Natural killer cell treated with Interleukin-12 subunit alpha and Interleukin-12 subunit beta and Interleukin-15 and Interleukin-18, amount 100 ng/mL, for 72 hours (primary cell): ENCODE measurements at places on chromosomes 2 and 18.

- no peak for DNase-seq
Observed at GRCh38 chr2:201715459-201715858, 17.0 kb upstream of the MPP4 start.

GRCh38 chr2:45145073-45145899 is 136.0 kb upstream of the SIX2 start:
- DNase-seq: no peak

DNA sequence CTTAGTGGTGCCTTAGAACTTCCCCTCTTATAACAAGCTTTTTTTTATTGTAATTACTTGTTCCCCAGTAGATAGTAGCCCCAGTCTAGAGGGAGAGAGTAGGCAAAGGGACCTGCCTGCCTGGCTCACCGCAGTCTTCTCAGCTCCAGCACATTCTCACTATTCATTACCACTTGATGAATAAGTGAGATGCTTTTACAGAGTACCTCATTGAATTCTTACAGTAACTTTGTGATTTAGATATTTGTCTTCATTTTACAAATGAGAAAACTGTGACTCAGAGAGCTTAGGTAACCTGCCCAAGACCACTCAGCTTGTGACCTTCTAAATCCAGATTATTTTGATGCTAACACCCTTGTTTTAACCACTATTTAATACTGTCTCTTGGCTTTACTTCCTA is 77.8 kb downstream of the CHRNA1 start:
- no peak for DNase-seq

- no peak for DNase-seq
Observed at GRCh38 chr2:121682396-121683298, 33.4 kb upstream of the CLASP1 start.

DNA sequence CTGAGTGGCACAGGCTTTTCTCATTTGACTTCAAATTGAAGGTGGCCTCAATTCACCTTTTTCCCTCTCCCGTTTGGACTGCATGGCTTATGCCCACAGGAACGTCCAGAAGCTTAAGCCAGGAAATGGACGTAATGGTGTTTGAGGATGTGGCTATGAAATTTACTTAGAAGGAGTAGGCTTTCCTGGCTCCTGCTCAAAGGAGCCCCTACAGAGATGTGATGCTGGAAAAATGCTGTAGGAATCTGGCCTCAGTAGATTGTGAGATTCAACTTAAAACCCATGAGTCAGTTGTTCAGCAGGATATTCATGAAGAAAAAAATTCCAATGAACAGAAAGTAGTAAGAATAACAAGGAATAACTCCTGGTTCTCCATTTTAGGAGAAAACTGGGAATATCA is 129.0 kb downstream of the ICOS start:
- no peak for DNase-seq

GRCh38 chr2:31810200-31810917 is 200.4 kb downstream of the MEMO1 start:
- DNase-seq: no peak

DNA sequence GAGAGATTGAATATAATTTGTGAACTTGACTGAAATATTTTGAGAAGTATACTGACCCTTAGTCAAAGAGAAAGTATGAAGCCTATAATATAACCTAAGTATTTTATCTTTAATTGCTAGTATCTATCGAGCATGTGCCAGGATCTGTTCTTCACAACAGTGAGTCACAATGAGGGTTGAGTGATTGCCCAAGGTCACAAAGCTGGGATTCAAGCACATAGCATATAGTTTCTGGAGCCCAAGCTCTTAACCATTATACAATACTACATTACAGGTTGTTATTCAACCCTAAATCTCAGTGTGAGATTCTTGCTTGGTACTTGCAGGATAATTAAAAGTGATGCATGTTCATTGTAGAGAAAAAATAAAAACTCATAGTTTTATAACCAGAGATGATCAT is 97.2 kb downstream of the RAB3GAP1 start:
- DNase-seq: no peak

DNA sequence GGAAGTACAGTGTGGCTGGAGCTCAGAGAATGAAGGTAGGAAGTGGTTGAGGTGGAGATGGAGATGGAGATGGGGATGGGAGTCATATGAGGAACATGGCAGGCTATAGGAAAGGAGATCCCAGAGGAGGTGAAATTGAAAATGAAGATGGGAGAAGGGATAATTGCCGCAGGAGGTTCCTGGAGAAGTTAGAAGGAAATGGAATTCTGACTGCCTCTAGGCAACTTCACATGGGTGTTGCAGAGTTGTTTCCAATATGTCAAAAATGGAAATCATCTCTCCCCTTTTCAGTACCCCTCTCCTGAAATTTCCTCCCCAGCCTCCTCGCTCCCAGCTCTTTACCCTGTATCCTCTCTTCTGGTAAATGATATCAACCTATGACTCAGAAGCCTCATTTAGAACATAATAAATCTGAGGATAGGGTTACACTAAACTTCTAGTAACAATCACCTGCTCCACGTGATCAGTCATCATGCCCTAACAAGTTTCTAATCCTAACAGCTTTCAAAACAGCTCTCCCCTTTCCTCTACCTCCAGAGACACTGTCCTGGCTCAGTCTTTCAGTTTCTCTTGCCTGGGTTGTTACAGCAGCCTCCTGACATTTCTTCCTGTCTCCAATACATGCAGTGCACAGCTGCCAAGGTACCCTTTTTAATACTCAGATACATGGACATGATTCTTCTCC is 201.9 kb upstream of the RBMS1 start:
- no peak for DNase-seq

GRCh38 chr18:10367836-10368235 is 86.6 kb upstream of the APCDD1 start:
- DNase-seq: no peak

DNA sequence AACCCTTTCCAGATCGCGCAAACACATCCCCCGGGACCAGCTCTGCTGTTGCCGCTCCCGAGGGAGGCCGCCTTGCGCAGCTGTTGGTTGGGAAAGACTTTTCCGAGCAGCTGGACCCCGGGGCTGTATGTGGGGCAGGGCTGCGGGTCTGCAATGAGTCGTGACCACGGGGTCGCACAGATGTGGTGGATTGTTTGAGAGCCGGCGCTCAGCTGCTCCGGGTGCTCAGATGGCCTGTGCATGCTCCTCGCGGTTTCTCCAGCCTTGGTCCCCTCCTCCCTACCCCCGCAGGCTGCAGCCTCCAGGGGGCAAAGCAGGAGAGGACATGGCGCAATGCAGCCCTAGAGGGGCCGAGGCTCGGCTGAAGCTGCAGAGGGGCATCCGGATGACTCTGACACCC is 105.2 kb upstream of the OTOS start:
- DNase-seq: no peak

GRCh38 chr2:226234187-226234586 is 565.4 kb downstream of the IRS1 start:
- no peak for DNase-seq

- no peak for DNase-seq
Observed at GRCh38 chr2:60549928-60550177, 3.6 kb downstream of the BCL11A start.

DNA sequence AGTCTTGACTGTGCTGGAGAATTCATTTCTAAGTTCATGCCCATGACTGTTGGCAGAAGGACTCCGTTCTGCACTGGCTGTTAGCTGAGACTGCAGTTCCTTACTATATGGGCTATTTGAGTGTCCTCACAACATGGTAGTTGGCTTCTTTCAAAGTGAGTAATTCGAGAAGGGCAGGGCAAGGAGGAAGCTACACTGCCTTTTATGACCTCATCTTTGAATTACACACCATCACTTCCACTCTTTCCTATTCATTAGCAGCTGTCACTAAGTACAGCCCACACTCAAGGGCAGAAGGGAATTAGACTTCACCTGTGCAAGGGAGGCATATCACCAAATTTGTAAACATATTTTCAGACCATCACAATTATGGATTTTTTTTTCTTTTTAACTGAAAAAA is 55.9 kb upstream of the EPAS1 start:
- DNase-seq: no peak

DNA sequence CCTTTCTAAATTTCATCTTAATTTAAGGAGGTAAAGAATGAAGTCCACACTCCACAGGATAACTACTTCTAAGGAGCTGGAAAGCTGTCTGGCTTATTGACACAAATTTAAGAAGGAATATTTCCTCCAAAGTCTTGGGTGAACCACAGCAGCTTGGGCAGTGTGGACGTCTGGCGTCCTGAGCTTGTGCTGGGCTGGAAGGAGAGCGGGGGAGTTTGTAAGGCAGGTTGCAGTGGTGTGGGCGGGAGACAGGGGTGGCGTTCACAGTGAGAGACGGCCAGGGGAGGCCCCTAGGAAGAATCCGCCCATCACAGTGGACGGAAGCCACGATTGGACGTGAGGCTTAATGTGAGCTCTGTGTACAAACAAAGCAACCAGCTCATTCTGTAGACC is 25.7 kb downstream of the ADI1 start:
- DNase-seq: no peak

DNA sequence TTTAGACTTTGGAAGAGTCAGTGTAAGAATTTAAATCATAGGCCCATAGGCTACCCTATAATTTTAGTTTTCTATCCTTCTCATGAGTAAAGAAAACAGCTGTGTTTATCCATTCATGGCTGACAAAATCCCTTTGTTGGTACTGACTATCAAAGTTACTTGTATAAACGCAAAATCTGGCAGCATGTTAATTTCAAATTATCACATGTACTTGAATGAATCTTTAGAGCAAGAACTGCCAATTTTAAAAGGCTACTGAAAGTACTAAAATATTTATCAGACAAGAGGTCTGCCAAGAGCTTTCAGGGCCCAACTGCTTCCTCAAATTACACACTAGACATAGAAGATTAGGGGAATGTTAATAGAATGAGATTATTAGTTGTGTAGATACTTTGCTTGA is 66.6 kb downstream of the MYL12B start:
- DNase-seq: no peak

GRCh38 chr2:180952082-180952481 is 28.3 kb upstream of the UBE2E3 start:
- no peak for DNase-seq

- no peak for DNase-seq
Observed at GRCh38 chr2:63118821-63119220, 68.2 kb downstream of the OTX1 start.

DNA sequence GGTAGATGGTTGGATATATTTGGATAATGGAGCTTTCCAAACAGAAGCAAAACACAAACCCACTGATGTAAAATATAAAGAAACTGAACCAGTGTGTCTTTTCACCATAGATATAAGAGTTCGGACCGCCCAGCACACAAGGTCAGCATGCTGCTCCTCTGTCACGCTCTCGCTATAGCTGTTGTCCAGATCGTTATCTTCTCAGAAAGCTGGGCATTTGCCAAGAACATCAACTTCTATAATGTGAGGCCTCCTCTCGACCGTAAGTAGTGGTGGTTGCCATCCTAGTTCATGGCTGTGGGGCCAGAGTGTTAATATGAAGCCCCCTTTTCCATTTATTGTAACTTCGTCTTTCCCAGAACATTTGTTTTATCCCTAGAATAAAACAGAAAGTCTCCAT is 125.2 kb upstream of the LYPD6 start:
- no peak for DNase-seq

GRCh38 chr2:44768438-44769236 is 172.9 kb upstream of the SIX3 start:
- no peak for DNase-seq

DNA sequence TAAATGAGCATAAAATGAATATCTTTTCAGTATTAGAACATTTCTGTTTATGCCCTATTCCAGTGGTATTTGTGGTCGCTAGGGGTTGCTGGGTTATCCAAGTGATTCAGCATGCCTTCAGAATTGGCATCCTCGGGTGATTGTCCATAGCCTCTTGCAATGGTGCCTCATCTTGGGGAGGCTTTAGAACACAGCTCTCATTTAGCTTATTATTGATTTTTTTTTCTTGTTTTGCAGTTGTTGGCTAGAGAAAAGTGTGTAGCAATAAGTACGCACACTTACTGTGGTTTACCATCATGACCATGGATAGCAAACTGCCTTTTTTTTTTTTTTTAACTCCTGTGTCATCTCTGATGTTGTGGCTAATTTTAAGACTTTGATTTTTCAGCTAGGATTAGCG is 33.6 kb downstream of the PLEKHA3 start:
- DNase-seq: no peak

GRCh38 chr2:75539955-75540716 is 20.6 kb downstream of the EVA1A start:
- DNase-seq: no peak

- DNase-seq: no peak
Observed at GRCh38 chr2:45908316-45909170, 257.1 kb downstream of the PRKCE start.

DNA sequence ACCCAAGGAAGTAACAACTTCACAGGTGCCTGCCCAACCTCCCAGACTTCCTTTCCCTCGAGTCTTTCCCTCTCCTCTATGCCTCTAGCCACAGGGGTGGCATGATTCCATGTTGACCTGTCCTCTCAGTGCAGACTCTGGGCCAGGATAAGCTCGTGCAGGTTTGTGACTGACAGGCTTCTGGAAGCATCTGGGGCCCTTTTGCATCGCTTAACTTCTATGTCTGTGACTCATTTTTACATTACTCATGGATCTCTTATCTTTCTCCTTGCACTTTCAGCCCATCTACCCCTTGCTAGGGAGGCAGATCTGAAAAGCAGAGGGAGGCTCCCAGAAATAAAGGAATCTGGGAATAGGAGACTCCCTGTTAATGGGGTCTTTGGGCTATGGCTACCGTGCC is 98.5 kb upstream of the RIOK3 start:
- DNase-seq: no peak

GRCh38 chr2:234135750-234136221 is 85.3 kb downstream of the SPP2 start:
- DNase-seq: peak; percentile 69

DNA sequence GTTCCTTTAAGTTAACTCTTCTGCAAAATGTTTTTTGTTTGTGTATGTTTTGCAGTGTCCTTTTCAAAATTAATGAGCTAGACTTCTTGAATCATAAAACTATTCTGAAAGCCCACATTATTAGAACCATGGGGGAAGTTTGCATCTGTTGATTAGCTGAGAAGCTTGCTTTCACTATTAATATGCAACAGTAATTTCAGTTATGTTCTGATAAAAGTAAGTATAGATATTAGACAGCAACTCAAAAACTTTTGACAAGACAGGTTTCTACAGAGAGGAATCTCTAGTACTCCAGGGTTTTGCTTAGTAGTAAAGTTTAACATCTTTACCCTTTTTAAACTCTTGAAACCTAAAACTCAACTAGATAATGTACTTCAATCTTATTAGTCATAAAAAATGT is 147.8 kb downstream of the UBE2E3 start:
- no peak for DNase-seq

DNA sequence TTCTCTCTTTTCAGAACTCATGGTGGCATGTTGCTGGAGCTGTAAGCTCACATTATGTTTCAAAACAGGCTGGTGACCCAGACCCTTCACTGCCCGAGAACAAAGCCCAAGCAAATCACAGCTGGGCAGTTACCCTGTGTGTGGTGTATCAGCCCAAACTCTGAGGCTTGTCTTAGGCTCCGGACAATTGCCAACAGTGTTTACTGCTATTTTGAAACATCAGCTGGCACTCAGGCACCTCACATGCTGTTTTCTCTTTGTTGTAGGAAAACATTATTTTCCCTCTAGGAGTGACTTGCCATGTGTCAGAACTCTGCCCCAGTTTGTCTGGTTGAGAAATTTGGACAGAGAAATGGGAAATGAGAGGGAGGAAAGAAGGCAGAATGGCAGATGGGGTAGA is 237.6 kb upstream of the APCDD1 start:
- DNase-seq: no peak

GRCh38 chr2:218289639-218290315 is 2.5 kb downstream of the TMBIM1 start:
- no peak for DNase-seq

GRCh38 chr2:63052411-63053080 is 1.9 kb downstream of the OTX1 start:
- DNase-seq: no peak
